Fibroblast of villous mesenchyme (primary cell): ENCODE measurements at places on chromosomes 6 and 20. TPM values are rescaled to one million over a fixed set of nuclear protein-coding genes. Genes with fewer than 3 reads are reported as not detected.

The ACSS1 gene
- total RNA-seq, result 1.6 and 3.5 TPM in 2 replicates

The MOXD1 gene
- total RNA-seq, result 15.1 and 25.4 TPM in 2 replicates

The LAMA2 gene
- 40.2 and 49.6 TPM in 2 replicates for total RNA-seq

The GHRH gene
- not detected in 2 replicates for total RNA-seq

The SLC17A1 gene
- not detected in 2 replicates for total RNA-seq

The PI3 gene
- not detected in 2 replicates for total RNA-seq

The CLPSL2 gene
- not detected in 2 replicates for total RNA-seq

The OOEP gene
- total RNA-seq, result under 0.01 and 0.32 TPM in 2 replicates

The TPX2 gene
- total RNA-seq, result 35.4 and 62.2 TPM in 2 replicates

The SYCP2 gene
- 1.6 and 3.0 TPM in 2 replicates for total RNA-seq

The CHRNA4 gene
- not detected in 2 replicates for total RNA-seq

DNA sequence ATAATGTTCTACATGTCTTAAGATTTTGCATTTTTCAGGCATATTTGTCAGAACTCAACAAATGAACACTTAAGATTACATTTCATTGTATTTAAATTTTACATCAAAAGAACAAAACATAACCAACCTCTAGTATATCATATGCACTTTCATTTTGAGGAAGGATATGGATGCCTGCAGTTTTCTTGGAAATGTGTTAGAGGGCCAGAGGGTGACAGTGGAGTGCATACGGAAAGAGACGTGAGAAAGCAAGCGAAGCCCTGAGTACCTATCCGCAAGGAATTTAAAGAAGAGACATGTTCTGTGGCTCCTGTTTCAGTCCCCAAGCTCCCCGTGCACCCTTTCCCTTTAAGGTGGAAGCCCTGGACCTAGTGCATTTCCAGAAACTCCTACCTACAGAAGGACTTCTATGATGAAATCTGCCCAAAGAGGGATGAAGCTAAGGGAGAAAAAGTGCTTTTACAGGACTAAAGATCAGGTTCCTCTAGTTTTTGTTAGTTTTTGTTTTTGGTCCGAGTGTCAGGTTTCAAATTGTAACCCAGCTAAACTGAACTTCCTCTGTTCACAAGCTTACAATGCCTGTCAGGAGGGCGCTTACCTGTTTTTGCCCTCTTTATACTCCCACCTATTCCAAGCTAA lies 38.8 kb downstream of the EZR start:
- DNase-seq, result no peak

DNA sequence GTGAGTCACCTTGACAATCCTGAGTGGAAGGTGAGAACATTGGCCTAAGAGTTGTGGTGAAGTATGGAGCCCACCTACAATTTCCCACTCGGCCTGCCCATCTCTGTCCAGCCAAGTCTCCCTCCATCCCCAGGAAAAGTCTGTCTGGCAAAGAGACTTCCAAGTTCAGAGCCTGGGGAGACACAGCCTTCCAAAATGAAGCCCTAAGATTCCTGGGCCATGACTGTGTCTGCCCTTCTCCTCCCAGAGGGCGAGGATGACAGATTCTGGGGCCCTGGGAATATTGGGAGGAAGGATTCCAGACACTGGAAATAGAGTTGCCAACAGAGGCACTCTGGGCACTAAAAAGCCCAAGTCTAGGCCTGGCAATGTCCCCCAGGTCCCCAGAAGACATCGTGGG lies 176.8 kb downstream of the NFATC2 start:
- peak; percentile 90 for DNase-seq

DNA sequence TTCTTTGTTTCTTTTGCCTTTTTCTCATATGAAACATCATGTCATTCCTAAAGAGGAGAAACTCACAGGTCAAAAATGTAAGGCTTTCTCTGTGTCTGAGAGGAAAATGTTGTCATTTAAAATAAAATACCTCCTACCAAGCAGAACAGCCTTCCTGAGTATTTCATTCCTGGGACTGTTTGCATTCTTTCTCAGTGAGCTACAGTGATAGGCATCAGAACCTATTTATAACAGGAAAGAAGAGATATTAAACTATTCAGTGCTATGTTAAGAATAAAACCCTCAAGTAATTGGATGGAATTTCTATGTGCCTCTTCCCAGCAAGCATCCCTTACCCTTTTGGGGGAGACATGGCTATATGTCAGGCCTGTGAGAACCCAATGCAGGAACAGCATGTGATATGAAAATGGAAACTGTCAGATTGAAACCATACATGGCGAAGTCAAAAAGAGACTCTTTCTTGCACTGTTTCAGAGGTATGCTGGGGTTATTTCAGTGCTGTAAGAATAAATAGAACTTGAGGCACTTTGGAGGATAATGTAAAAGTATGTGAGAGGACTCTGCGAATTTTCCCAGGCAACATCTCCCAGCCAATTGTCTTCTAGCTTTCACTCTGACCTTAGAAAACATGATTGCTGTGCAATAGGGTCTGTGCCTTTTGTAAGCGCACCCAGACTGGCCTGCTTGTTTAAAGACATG lies 133.8 kb upstream of the CCN2 start:
- DNase-seq, result peak; percentile 91

- no peak for DNase-seq
Measured at GRCh38 chr20:1846341-1846740, 48.9 kb upstream of the SIRPA start.

GRCh38 chr20:61956396-61957342 lies 109.0 kb downstream of the TAF4 start:
- DNase-seq, result peak; percentile 42

DNA sequence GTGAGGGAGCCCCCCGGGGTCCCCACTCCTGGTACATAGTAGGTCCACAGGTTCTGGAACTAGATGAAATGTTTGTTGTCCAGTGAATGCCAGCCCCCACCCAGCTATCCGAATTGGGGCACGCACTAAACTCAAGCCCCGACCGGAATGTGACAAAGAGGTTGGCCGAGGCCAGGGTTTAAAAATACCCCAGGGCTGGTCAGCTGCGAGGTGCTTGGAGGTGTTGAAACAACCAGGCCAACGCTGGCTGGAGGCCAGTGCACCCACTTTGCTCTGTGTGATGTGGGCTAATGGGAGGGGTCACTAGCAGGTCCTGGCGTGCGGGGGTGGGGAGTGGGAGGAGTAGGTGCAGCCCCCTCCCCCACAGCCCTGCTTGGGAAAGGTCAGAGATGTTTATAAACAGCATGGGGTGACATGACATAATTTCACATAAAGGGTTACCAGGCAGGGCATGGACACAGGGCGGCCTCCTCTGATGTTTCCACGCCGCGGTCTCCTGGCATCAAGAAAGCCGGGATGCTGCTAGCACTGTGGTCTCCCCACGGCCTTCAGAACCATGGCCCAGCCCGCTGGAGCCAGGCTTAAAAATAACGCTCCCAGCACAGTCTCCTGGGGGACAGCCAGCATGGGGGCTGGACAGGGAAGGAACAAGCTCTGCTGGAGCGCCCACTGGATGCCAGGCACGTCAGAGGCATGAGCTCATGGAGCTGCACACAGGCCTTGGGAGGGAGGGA lies 111.2 kb upstream of the PTPN1 start:
- DNase-seq, result peak; percentile 66

GRCh38 chr6:49072885-49073620 lies 390.0 kb downstream of the MMUT start:
- no peak for DNase-seq

DNA sequence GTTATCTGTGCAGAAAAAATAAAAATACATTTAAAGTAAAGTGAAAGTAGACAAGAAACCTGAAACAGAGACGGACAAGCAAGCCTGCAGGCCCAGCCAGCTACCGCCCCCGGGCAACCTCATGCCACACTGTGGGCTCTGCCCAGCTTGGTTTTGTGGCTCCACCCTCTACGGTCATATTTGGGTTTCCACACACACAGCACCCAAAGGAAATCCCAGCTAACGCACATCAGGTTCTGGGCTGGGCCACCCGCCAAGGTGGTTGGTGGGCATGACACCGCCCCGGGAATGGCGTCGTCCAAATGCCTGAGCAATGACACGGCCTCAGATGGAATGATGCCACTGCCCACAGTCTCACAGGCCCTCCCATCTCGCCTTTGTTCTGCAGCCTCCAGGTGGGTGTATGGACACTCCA lies 22.9 kb downstream of the FAM110A start:
- peak; percentile 36 for DNase-seq

GRCh38 chr6:129755787-129756186 lies 45.8 kb upstream of the ARHGAP18 start:
- no peak for DNase-seq

- DNase-seq, result peak; percentile 24
Measured at GRCh38 chr6:82954937-82955577, 110.6 kb downstream of the UBE3D start.

DNA sequence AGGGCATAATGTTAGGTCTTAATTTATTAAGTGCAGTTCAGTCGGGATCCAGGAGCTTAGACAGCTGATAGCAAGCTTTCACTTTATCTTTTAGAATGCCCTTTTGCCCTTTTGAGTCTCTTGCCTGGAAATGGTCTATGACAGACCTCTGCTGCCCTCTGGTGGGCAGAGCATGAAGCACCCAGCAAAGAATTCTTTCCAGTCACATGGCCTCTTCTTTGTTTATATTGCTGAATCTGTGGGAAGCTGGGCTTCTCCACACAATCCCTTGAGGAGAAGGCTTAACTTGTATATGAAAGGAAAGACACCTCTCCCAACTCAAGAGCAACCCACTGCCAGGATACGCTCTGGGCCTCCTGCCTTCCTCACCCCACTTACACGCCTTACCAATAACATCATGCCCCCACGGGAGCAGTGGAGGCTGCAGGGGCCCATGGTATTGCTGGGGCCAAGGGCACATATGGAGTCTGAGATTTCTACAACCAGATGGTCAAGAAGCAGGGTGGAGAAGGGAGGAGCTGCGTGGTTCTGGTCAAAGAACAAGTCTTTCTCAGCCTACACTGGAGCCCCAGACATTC lies 20.4 kb downstream of the WFDC3 start:
- DNase-seq, result peak; percentile 95

- DNase-seq, result peak; percentile 60
Measured at GRCh38 chr20:58870293-58871014, 17.9 kb downstream of the GNAS start.

DNA sequence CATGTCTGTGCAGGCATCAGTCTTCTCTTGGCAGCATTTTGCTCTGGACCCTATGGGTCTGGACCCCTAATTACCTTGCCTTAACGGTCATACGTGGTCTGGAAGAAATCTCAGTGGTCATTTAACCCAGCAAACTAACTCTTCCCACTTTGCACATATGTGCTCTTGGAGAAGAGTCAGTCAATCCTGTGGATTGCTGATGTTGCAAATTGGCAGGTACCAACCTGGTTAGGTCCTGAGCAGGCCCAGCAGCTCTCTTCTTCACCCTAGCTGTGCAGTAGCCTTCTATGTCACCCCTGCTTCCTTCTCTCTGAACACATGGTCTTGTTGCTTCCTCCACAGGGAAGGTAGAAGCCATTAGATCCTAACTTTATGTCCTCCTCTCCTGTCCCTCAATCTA lies 1.6 kb downstream of the CEP43 start:
- no peak for DNase-seq

DNA sequence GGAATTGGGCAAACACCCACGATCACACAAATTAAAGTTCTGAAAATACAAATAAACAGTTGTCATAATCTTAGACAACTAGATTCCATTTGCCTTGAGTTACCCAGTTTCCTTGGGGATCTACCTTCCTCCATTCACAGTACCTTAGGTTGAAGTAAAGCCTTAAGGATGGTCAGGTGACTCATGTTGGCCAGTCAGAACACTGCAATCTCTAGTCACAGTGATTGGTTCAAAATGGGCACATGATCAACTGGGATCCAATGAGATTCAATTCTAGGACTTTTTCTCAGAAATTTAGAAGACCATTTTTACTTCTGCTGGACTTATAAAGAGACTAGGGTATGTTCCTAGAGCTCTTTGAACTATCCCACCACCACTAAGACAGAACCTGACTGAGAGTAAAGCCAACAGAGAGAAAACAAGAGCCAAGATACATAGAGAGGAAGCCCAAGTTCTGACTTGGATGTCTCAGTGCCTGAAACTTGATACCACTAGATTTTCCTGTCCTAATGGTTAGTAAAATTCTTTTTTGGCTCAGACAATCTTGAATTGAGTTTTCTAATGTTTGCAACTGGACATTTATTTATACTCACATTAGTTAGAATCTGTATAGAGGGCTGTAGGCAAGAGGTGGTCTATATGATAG lies 8.6 kb upstream of the CLIC5 start:
- DNase-seq, result no peak

DNA sequence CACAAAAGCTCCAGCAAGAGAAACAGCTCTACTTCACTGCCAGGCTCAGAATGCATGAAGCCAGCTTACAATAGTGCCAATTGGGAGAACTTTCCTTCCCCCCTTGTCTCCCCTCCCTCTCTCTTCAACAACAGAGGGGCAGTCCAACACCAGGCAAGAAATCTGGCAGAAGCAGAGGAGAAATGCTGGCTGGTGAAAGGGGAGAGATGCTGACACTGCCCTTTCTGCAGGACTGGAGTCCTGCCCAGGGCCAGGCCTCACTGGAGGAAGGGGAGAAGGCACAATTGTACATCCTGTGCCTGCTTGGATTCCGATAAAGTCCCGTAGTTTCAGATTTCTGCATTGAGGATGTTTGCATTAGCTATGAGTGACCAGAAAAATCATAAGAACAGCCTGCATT lies 148.6 kb downstream of the LRRC1 start:
- no peak for DNase-seq

GRCh38 chr6:126537061-126537816 lies 197.3 kb downstream of the CENPW start:
- DNase-seq, result no peak

DNA sequence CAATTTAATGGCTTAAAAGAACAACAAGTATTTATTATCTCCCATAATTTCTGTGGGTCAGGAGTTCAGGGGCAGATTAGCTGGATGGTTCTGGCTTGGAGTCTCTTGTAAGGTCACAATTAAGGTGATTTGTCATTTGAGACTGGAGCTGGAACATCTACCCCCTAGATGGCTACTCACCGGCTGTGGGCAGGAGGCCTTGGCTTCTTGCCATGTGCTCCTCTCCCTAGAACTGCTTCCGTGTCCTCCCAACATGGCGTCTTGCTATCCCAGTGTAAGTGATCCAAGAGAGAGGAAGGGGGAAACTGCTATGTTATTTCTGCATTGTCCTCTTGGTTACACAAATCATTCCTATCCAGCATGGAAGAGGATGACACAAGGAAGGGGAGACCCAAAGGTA lies 210.2 kb upstream of the ECI2 start:
- DNase-seq, result no peak

- no peak for DNase-seq
Measured at GRCh38 chr6:168127384-168127868, 48.4 kb upstream of the FRMD1 start.

GRCh38 chr20:64038224-64038564 lies 2.2 kb downstream of the C20orf204 start:
- DNase-seq, result no peak

GRCh38 chr6:142853244-142854180 lies 91.5 kb downstream of the HIVEP2 start:
- no peak for DNase-seq

DNA sequence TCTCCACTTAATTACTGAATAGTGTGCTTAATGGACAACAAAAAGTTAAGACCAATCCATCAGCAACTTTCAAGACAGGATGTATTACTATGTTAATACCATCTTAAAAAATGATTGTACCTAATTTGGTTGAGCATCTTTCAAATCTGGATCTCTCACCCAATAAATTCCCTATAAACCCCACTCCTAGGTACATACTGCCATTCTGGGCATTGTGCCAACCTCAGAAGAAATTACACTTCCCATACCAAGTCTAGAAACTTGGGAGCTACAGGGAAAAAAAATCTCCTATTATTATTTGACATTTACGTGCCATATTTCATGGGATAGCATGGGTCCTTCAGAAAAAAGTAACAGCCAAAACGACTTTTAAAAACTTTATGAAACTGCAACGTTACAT lies 5.1 kb downstream of the SYNCRIP start:
- no peak for DNase-seq
